ENCODE measurements at places on chromosomes 12 and 14.

GRCh38 chr14:50210074-50210473 is 21.3 kb downstream of the SOS2 start:
- no peak for DNase-seq

GRCh38 chr12:11798006-11798708 is 148.7 kb downstream of the ETV6 start:
- DNase-seq, result no peak

GRCh38 chr14:99509871-99510555 is 28.8 kb downstream of the CCNK start:
- DNase-seq, result no peak

DNA sequence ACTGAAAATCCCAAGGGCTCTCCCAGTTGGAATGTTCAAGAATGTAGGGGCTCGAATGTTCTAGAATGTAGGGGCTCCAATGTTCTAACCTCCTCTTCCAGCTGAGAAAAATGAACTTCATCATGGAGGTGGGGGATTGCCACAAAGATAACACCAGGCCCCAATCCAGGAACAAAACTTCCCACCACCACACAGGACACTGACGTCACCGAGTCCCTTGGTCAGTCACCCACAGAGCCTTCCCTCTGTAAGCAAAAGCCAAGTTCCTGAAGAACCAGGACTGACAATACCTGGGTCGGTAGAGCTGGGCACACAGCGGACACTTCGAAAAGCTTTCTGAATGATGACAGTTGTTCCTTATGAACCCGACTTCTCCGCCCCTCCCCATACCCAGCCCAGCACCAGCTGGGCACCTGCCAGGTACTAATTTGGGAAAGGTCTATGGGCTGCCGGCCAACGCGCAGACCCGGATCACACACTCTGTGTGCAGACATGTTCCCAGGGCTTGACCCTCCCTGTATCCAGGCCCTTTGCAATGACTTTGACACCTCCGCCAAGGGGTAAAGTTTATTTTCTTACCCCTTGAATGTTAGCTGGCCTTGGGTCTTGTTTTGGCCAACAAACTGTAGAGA is 18.9 kb downstream of the ITPK1 start:
- DNase-seq, result no peak

DNA sequence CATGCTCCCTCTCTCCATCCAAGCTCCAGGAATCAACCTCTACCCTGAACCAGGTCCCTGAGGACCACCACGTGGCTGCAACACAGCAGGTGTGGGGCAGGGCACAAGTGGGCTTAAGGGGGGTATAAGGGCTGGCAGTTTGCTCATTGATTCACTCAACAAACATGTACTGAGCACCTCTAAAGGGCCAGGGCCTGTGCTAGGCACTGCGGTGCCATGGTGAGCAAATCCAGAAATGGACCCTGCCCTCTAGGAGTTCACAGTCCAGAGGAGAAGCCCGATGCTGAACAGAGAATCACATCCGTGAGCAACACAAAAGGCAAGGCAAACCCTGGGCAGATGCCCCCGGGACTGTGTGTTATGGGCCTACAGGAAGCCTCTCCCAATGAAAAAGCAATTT is 6.5 kb upstream of the AQP2 start:
- no peak for DNase-seq

GRCh38 chr12:118357257-118358007 is 15.3 kb downstream of the TAOK3 start:
- no peak for DNase-seq

GRCh38 chr14:43172899-43173548 is 1334.1 kb downstream of the FSCB start:
- DNase-seq, result no peak

- no peak for DNase-seq
These were observed 17.2 kb upstream of the PRPF39 start for GRCh38 chr14:45066667-45067066.

DNA sequence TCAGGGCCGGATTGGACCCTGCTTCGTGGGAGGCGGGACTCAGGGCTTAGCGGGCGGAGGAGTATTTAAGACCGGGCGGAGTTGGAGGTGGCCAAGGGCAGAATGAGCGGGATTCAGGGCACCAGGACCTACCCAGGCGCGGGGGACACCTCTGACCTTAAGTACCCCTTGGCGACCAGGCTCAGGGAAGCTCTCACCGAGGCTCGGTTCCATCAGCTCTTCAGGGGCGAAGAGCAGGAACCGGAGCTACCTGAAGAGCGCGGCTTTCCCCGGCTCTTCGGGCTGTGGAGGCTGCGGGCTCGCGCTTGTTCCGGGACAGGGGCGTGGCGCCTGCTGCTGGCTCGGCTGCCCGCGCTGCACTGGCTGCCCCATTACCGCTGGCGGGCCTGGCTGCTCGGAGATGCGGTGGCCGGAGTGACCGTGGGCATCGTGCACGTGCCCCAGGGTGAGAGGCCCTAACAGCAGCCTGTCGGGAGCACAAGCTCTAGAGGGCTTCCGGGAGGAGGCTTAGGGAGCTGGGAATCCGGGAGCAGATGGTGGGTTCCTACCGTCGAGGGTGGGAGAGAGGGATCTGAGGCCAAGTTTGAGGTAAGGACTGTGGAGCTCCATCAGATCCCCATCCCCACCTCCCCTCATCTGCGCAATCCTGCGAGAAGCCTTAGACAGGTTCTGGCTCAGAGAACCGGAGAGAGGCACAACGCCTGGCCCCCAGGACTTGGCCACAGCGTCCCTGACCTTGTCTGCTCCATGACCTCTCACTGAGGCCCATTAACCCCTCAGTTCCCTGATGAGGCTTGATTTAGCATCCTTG is 8.4 kb downstream of the ARHGEF25 start:
- no peak for DNase-seq

DNA sequence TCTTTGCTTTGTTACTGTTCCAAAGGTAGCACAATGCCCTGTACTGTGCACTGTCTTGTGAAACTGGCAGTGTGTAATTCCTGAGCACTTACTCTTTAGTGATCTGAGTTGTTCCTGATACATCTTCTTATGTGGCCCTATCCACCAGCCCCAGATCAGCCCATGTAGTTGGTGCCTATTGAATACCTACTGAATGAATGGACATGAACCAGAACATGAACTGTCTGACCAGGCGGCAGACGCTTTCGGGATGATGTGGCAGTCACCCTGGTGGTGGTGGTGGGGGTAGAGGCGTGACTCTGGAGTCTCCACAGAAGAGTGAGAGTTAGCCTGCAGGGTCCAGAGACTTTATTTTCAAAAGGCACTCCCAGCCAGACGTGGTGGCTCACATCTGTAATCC is 46.6 kb upstream of the PAPOLA start:
- no peak for DNase-seq

DNA sequence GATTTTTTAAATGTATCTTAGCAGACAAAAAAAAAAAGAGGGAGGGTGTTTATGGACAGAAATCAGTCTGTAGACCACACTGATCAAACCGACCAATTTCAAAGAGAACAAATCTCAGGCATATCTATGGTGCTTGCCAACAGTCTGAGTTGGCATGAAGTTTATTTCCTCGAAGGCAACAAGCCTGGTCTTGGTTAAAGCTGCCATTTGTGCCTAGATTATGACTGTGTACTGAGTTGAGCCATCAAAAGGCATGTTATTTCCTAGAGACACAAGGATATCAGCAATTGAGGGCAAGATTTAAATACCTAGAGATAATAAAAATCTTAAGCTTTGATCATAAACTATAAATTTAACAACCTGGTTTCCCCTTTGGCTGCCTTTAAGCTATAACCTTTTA is 119.2 kb downstream of the SLC2A13 start:
- no peak for DNase-seq

Measured in hypothalamus (tissue), 51 donors.